ENCODE measurements at places on chromosomes 7 and 10.

- DNase-seq: no peak
Measured at GRCh38 chr7:84729284-84729683, 457.6 kb downstream of the SEMA3D start.

DNA sequence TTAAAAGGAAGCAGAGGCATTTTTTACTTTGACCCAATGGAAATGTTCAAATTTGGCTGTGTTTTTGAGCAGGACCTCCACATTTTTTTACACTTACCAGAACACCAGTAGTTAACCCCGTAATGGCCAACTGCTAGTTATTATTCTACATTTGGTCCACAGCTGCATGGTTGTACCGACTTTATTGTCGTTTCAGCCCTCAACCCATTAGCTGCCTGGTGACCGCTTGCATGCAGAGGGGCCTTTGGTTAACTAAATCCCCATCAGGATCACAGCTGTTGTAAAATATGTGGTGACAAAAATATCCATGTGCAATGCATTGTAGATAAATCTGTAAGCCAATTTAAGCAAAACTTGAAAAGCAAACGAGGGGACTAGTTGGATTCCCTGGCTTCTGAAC lies 342.2 kb upstream of the MEOX2 start:
- no peak for DNase-seq

DNA sequence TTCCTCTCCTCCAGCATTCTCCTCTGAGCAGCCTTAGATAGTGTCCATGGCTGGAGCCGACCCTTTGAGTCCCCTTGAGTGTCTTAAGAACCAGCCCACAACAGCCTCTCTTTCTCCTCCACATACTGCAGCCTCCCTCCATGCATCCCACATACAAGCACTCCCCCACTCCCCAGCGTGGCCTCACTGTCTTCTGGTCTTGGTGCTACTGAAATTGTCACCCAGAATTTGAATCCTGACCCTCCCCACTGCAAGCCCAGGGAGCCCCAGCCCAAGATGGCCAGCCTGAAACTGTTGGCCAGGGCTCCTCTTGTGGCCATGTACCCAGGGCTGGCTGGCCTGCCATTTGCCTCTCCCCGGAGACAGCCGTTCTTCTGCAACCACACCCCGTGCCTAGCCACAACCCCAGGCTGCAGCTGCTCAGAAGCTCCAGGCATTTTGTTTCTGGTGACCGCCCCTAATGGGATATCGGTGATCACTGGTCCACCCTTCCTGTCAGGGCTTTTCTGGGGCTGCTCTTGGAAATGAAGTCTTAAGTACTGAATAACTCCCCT lies 18.8 kb upstream of the SH2D4B start:
- no peak for DNase-seq

- no peak for DNase-seq
Measured at GRCh38 chr10:37855636-37856035, 1.8 kb downstream of the ZNF248 start.

- DNase-seq: no peak
Measured at GRCh38 chr10:97796651-97797050, 24.9 kb upstream of the SFRP5 start.

DNA sequence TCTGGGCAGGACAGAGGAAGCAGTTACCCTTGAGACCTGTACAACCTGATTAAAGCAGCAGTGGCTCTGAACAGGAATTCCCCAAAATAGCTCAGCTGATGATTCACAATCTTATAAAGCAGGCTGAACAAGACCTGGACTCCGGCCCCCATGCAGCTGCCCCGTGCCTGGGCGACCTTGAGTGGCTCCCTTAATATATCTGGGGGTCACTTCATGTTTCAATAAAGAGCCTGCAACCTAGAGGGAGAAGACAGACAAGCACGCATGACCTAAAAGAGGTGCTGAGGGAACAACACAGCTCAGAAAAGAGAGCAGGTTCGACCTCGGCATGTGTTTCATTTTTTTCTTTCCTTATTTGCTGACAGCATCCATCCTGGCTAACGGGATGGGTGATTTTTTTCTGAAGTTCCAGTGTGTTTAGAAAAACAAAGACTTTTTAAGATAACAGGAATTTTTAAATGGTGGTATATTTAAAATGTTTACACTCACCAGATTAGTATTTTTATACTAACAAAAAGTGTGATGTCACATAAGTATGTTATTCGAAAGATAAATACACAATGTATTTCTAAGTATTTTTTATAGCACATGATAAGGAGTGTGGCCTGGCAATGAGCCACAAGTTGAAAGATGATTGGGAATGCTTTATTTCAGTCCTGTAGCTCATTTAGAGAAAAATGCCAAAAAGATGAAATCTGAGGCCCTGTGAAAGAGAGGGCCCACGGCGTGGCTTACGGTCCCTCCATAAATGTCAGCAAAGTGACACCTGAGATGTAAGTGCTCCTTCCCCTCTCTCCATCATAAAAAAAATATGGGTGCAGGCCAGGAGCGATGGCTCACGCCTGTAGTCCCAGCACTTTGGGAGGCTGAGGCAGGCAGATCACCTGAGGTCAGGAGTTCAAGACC lies 161.3 kb downstream of the SLIT1 start:
- no peak for DNase-seq

- DNase-seq: no peak
Measured at GRCh38 chr10:133159611-133159949, 439 bp upstream of the KNDC1 start.

- DNase-seq: no peak
Measured at GRCh38 chr7:5494320-5494682, 70.7 kb upstream of the TNRC18 start.

DNA sequence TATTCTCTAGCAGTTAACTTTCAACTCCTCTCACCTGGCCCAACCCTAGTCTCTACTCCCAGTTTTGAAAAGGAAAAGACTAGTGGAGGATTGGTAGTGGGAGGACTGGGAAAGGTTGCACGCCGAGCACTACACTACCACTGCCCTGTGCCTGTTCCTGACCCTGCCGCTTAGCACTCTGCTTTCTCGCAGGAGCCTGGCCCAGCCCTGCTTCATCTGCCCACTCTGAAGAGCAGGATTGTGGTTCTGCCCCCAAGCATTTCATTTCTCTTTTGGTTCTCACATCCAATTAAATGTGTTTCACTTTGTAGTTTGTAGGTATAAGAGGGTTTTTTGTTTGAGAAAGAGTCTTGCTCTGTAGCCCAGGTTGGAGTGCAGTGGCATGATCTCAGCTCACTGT lies 31.5 kb upstream of the RBM20 start:
- no peak for DNase-seq

Measured in activated naive CD4-positive, alpha-beta T cell (primary cell).